Stimulated activated CD8-positive, alpha-beta memory T cell treated with anti-CD3 and anti-CD28 coated beads, Interleukin-2, amount 100 ng/mL, for 1 hour (primary cell): ENCODE measurements at places on chromosomes 11 and 22.

GRCh38 chr22:49754696-49755630 is 72.7 kb downstream of the BRD1 start:
- DNase-seq = no peak

- no peak for DNase-seq
Measured at GRCh38 chr11:81892770-81893635, 840.7 kb downstream of the FAM181B start.

DNA sequence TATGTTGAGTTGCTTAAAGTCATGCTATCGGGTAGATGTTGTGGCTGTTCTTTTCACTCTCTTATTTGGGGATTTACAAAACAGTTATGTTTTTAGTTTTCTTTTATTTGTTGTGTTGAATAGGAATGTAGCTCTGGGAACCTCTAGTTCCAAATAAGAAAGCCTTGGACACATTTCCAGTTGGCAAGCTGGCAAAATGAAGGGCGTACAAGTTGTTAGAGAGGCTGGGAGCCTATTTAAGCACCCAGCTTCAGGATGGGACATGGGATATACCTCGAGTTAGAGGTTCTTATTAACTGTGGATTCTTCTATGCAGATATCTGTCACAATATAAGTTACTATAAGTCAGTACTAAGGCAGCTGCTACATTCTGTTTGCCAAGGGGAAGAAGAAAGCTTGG is 22.8 kb downstream of the PPARA start:
- DNase-seq = no peak

DNA sequence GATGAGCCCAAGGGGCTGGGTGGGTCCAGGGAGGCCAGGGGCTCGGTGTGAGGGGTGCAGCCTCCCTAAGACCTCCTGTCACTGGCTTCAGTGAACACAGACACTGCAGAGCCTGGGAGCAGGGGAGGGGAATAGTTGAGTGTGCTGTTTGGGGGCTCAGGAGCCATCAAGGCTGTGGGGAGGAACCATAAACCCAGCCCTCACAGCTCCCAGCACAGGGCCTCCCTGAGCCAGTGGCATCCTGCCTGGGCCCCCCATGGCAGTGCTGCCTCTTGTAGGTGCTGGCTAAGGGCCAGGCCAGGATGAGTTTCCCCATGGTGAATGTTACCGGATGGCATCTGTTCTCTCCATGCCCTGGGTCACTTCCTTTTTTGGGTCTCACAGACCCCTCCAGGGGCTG is 25.5 kb downstream of the KCNJ5 start:
- DNase-seq = no peak

GRCh38 chr11:68340003-68340767 is 27.8 kb downstream of the LRP5 start:
- DNase-seq = no peak
